ENCODE measurements at places on chromosomes 3 and 15.
A peak's percentile ranks its signal among the peaks of the same experiment; 100 is the strongest.

DNA sequence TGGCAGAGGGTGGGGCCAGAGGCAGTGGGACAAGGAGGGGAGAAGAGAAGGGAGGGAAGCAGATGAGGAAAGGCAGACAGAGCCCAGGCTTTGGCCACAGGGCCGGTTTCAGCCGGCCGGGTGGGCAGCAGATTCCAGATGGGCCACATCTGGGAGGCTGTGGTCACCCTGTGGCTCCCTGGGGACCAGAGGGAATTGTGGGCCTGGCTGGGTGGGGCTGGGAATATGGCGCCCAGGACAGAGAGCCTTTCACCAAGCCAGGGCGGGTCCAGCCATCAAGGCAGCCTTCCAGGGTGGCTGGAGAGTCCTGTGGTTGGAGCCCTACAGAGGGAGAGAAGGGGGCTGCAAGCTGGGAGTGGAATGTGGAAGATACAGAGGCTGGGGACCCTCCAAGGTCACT is 18.9 kb downstream of the PTH1R start:
- no peak for DNase-seq

- DNase-seq = no peak
Observed at GRCh38 chr15:75368689-75369239, 357 bp upstream of the MAN2C1 start.

GRCh38 chr15:82047453-82048400 is 1.9 kb upstream of the MEX3B start:
- DNase-seq = peak; percentile 11

DNA sequence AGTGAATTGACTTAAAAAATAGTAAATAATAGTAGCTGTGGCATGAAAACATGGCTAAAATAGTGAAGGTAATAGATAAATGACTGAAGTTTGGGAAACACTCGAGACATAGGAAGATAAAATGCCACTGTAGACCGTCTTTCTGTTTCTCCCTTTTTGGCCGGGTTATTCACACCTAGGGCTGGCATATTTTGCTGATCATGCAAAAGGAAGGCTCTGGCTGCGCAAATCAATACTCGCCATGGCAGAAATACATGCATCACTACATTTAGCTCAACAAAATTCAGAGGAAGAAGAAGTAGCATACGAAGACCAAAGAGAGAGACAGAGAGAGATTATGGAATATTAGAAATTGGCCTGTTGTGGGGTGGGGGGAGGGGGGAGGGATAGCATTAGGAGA is 242.2 kb upstream of the KBTBD8 start:
- no peak for DNase-seq

DNA sequence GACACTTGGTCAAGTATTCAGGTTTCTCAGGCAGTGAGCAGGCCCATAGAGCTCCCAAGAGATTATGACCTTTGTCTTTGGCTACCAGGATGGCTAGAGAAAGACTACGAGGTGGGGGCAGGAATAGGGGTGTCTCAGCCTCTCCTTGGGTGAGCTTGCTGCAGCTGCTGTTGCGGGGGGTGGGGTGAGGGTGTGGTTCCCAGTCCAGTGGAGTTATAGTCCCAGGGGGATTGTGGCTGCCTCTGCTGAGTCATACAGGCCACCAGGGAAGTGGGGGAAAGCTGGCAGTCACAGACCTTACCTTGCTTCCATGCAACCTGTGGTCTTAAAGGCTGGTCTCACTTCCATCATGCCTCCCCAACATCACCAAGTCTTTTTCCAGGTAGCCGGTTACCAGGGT is 31.7 kb downstream of the ATP2C1 start:
- DNase-seq = peak; percentile 35

DNA sequence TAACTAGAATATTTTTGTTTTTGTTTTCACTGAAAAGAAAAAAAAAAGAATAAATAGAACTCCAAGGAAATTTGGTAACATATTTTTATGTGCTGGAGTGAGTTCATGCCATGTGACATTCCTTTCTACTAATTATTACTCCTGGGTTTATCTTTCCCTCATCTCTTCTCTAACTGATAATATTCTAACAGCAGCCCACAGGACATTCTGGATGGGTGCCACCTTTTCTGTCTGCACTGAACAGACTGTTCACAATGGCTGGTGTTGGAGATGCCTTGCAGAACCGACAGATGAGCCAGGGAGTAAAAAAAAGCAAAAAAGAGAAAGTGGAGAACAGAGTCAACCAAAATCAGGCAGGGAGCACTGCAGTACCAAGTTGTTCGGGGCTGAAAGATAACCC is 151.3 kb downstream of the OR4M2 start:
- DNase-seq = no peak

DNA sequence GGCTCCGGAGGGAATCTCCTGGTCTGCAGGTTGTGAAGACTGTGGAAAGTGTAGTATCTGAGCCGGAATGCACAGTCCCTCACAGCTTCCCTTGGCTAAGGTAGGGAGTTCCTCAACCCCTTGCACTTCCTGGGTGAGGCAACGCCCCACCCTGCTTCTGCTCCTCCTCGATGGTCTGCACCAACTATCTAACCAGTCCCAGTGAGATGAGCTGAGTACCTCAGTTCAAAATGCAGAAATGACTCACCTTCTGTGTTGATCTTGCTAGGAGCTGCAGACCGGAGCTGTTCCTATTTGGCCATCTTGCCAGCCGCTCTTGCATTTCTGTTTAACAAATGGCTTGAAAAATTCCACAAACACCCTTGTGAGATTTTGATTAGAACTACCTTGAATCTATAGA is 156.1 kb downstream of the STXBP5L start:
- no peak for DNase-seq

GRCh38 chr15:69974321-69974720 is 123.4 kb downstream of the TLE3 start:
- DNase-seq = no peak

GRCh38 chr3:125083776-125084175 is 28.0 kb upstream of the HEG1 start:
- peak; percentile 56 for DNase-seq

DNA sequence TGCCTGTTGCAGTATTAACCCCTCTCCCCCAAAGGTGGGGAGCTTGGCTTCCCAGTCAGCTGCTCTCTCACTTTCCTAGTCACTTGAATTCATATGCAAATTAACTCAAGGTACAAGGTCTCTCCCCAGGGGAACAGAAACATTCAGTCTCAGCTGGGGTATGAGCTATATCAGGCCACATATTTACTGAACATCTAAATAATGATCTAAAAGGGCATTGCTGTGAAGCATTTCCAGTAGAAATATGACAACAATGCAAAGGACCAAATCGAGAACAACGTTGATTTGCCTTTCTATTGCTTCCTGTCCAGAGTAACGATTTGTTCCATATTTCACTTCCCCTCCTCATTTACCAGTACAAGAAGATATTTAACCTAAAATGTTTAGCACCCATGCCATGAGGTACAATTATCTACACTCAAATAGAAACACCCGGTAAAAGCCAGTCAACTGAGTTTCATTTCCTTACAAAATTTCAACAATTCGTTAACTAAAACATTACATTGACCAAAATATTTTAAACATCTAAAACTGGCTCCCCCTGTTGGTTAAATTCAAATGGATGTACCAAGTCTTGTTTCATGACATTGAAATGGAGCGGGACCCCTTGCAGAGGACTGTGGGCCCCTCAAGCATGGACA is 36.5 kb upstream of the KLHL6 start:
- DNase-seq = peak; percentile 23

DNA sequence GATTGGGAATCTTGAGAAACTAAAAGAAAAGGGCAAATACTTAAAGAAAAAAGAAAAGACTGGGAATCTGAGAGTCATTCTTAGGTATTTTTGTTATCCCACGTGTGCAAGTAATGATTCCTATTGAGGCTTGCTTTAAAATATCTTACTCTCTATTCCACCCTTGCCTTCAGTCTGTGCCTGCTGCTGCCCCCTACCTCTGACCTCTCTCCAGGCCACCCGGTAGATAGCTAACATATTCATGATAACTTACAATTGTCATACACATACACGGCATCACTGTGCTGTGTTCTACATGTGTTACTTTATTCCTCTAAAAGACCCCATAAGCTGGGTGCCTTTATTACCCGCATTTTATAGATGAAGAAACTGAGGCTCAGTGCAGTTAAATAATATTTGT is 27.8 kb upstream of the ATP13A3 start:
- no peak for DNase-seq

- peak; percentile 5 for DNase-seq
Observed at GRCh38 chr15:37289109-37289765, 188.9 kb upstream of the MEIS2 start.

DNA sequence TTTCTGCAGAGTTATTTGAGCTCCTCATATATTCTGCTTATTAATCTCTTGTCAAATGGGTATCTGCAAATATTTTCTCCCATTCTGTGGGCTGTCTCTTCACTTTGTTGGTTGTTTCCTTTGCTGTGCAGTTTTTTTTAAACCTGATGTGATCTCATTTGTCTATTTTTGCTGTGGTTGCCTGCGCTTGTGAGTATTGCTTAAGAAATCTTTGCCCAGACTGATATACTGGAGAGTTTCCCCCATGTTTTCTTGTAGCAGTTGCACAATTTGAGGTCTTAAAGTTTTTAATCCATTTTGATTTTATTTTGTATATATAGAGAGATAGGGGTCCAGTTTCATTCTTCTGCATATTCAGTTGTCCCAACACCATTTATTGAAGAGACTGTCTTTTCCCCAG is 102.3 kb downstream of the POLQ start:
- no peak for DNase-seq

DNA sequence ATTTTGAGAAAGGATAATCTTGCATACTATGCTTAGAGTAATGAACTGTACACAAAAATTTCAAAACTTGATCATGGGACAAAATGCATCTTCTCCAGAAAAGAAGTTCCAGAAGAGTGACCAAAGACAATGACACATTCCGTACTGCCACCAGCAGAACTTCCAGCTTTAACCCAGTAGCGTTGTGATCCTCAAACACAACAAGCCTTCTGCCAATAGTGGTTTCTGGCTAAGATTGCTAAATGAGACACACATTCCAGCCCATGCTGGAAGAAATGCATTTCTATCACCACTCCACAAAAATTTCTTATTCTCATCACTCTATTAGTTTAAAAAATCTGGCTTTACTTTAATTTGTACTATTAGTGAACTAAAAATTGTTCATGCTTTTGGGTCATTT is 334.9 kb downstream of the TBC1D5 start:
- DNase-seq = no peak

- no peak for DNase-seq
Observed at GRCh38 chr3:86029590-86029989, 961.4 kb downstream of the VGLL3 start.

- no peak for DNase-seq
Observed at GRCh38 chr15:29785642-29786041, 36.6 kb downstream of the TJP1 start.

- DNase-seq = no peak
Observed at GRCh38 chr3:182503401-182503800, 289.9 kb upstream of the ATP11B start.

- DNase-seq = peak; percentile 64
Observed at GRCh38 chr15:56653107-56653506, 80.2 kb downstream of the ZNF280D start.

GRCh38 chr3:60952055-60952454 is 299.2 kb downstream of the FHIT start:
- no peak for DNase-seq

DNA sequence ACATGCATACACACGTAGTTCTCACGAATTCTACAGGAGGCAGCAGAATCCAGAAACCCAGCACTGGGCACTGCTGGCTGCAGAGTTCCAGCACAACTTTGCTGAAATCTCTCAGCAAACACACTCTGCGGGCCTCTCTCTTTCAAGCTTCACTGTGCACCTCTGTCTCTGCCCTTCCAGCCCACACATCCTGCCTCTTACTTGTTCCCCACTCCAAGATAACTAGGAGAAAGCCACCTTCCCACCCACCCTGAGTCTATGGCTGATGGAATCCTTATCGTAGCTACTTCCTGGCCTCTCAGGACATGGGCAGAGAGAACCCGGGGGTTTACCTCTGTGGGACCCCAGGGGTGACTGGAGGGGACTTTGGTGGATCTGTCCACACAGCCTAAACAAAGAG is 11.9 kb downstream of the ANP32A start:
- DNase-seq = no peak

GRCh38 chr3:30629746-30630145 is 23.3 kb downstream of the TGFBR2 start:
- DNase-seq = no peak

GRCh38 chr15:91141097-91141496 is 41.0 kb downstream of the SV2B start:
- DNase-seq = no peak

- DNase-seq = no peak
Observed at GRCh38 chr3:187871848-187872247, 126.6 kb upstream of the BCL6 start.

- no peak for DNase-seq
Observed at GRCh38 chr3:156985711-156986110, 159.6 kb downstream of the LEKR1 start.

DNA sequence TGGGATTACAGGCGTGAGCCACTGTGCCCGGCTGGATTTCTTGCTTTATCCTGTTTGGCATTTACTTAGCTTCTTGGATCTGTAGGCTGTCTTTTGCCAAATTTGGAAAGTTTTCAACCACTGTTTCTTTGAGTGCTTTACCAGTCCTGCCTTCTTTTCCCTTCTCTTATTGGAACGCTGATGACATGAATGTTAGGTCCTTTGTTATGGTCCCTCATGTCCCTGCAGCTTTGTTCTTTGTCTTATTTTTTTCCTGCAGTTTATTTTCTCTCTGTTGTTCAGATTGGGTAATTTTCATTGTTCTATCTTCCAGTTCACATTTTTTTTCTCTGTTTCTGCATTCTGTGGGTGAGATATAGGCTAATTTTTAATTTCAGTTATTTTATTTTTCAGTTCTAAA is 25.0 kb downstream of the SH3GL3 start:
- no peak for DNase-seq

GRCh38 chr3:42732196-42732828 is 29.7 kb upstream of the HHATL start:
- no peak for DNase-seq

- DNase-seq = no peak
Observed at GRCh38 chr3:73964818-73965217, 340.1 kb upstream of the PDZRN3 start.
